Aorta (tissue), 5 donors: ENCODE measurements at places on chromosomes 12 and 14. TPM values are rescaled to one million over a fixed set of nuclear protein-coding genes. Genes with fewer than 3 reads are reported as not detected.

DNA sequence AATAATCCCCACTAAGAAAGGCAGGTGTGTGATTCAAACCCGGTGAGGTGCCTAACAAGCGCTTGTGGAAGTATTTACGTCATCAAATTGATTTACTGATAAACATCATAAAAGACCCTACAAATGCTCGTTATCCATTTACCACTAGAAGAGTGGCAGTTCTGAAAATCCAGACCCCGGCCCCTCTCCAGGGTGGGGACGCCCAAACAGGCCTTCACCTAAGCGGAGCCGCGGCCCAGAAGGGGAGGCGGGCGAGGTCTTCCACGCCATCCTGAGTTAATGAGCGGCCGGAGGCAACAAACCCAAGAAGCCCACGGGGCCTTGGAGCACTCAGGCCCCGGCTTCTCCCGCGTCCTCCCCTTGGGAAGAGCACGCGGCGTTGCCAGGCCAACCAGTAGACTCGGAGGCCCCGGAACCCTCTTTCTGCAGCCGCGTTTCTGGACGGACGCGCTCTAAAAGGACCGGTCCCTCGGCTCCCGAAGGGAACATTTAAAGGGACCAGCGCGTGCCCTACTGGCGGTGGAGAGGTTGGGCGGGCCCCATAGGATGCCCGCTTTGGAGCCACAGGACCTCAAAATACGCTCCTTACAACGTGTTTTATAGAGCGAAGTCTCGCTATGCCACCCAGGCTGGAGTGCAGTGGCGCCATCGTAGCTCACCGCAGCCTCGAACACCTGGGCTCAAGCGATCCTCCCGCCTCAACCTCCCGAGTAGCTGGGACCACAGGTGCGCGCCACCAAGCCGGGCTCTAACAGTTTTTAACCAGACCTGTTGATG is 3.5 kb downstream of the PTPN21 start:
- peak; percentile 92 for DNase-seq

ERP27 gene
- 0.20 TPM for polyA plus RNA-seq

GRCh38 chr14:103710771-103711377 is 4.4 kb downstream of the XRCC3 start:
- no peak for DNase-seq

GRCh38 chr14:89418976-89419375 is 1.9 kb upstream of the FOXN3 start:
- DNase-seq, result no peak

GRCh38 chr12:57240066-57240921 is 10.7 kb downstream of the STAC3 start:
- DNase-seq, result peak; percentile 86

GRCh38 chr14:65187421-65188049 is 85.2 kb upstream of the MAX start:
- no peak for DNase-seq

- DNase-seq, result no peak
These were observed 5.6 kb upstream of the JAG2 start for GRCh38 chr14:105173901-105174894.

TMEM253 gene
- polyA plus RNA-seq, result 6.4 TPM

KITLG gene
- polyA plus RNA-seq, result 42.1 TPM

DNA sequence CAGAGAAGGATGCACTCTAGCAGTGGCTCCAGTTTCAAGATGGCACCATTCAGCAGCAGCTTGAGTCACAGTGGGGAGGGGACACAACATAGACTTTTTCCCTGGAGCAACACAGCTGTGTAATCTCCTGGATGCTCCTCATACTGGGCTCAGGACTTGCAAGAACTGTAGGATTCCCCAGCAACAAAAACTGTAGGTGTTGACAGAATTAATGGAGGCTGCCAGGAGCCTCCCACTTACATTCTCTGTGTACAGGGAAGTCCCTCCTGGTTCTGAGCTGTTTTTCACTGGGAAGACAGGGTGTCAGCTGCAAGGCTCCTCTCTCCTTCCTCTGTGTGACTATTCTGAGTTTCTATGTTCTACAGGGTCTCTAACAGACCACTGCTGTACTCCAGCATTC is 217.9 kb downstream of the KIF21A start:
- DNase-seq, result no peak

DNA sequence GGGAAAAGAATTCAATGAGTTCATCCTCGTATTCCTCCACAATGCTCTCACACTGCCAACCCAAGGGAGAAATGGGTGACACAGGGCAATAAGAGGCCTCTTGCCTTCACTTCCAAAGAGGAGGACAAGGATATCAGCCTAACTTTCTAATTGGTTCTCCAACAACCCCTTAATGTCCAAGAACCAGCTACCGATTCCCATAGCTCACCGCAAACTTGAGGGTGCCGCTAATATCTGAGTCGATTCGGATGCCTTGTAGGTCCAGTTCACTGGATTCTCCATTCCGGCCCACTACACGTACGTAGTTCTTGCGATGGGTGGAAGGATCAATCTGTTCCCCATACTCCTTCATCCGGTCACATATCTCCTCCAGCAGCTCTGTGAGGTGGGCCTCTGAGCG is 4.8 kb downstream of the CNPY2 start:
- no peak for DNase-seq

DNA sequence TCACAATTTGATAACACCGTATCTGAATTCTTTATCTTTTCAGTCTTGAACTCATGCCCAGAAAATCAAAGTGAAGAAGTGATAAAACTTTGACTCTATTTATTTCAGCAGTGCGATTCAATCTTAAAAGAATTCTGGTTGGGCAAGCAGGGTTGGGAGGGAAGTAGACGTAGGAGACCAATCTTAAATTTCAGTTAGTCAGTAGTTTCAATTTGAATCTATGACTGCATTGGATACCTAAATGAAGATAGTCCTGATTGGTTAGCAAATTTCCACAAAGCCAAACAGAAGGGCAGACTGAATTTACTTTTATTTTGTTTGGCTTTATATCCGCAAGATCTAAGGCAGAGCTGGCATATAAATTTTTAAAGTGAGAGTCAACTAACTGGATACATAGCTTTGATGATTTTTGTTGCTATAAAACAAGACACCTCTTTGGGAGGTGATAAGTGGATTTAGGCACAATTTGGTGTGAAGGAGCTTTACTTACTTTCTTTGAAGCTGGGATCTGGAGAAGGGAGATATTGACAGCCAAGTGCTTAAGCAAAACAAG is 2.6 kb downstream of the ACSS3 start:
- no peak for DNase-seq

KCNA5 gene
- polyA plus RNA-seq, result 13.4 TPM

GRCh38 chr12:112322441-112322840 is 59.8 kb downstream of the HECTD4 start:
- no peak for DNase-seq

DNA sequence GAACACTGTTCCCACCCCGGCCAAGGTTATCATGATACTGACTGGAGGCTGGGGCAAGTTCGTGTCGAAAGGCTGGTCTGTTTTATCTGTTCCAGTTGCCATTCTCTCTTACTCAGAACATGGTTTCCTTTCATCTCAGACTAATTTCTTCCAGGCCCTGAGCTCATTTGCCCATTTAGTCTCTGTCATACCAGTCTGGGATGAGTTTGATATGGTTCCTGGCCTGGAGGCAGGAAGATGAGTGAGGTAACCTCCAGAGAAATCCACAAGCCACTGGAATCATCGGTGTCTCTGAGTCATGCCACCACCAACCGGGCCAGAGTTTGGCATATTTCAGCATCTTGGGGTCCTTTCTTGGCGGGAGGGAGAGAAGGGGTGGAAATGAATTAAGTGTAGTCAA is 114.7 kb downstream of the NTF3 start:
- no peak for DNase-seq

- no peak for DNase-seq
These were observed 26.7 kb downstream of the MED21 start for GRCh38 chr12:27048822-27049752.

GRCh38 chr12:41512497-41512896 is 324.4 kb downstream of the PDZRN4 start:
- DNase-seq, result no peak

KIF26A gene
- polyA plus RNA-seq, result 1.9 TPM

- no peak for DNase-seq
These were observed 29.2 kb upstream of the TMED10 start for GRCh38 chr14:75205591-75205990.
